Left ventricle myocardium superior (tissue), 1 donor: ENCODE measurements at places on chromosomes 3 and 15.

DNA sequence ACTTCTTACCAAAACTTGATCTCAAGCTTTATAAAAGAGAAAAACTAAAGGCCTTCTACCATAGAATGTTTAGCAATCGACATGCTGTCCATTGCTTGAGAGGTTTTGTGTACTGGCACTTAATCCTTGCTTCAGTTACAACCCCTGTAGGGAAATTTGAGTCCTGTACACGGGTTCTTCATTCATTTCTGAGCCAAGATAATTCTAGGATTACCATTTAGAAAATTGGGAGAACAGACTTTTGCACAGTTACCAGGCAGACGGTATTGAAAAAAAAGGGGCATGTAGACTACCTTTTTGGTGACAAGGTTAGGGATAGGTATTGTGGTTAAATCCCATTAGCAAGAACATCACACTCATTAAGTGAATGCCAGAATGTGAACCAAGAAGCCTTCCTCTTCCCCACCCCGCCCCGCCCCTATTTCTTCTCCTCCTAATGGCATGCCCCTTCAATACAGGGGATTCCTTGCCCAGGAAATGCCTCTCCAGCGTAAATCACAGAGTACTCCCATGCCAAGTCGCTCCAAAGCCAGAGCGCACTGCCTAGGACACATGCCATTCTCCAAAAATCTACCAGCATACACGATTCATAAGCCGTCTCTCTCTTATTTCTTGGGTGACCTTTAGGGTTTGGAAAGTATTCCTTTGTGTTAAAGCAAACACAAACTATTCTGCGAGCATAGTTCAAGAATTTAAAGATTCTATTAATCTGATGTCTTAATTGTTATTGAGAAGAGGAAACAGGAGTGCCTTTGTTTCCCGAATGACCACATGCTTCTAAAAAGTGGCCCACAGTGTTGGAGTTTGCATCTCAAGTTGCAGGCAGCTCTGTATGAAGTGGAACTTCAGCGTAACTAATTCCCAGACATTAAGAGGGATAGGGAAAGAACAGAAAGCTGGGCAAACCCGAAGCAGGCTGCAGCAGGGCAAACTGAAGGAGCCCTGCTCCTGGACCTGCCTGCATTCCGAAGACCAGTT, 164.0 kb upstream of the NR2F2 start:
- no peak for DNase-seq

DNA sequence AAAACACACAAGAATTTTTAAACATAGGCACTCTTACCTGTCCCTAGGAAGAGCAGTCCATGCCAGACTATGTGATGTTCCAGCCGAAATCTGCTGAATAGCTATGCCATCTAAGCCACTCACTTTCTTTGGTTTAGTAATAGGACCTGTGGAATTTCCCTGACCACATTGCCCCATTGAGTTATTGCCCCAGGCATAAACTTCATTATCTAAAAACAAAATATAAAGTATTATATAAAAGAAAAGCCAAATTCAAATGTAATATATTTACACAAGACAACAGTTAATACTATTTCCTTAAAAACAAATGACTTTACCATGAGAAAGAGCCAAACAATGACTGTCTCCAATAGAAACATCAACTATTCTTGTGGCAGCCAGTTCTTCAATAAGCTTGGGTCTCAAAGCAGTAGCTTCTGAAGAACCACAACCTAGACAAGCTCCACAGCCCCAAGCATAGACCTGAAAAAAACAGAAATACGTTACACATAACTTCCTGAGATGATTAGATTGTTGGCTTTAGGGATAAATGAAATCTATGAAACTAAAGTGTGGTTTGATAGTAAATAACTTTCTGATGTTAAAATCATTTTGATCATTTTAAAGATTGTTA, 84.3 kb downstream of the HERC1 start:
- no peak for DNase-seq

DNA sequence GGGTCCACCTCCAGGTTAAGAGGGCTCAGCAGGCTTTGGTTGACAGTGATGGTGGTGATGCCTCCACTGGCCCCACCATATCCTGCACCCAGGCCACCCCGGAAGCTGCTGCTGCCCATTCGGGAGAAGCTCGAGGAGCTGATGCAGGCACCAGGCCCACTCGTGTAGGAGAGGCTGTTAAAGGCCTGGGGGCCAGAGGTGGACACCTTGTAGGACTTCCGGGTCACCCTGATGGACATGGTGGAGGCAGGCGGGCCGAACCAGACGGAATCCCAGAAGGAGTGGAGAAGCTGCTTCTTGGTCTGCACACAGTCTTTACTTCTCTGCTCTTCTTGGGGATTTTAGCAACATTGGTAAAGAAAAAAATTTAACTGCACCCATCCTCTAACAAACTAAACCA, 65.2 kb upstream of the CDAN1 start:
- no peak for DNase-seq

DNA sequence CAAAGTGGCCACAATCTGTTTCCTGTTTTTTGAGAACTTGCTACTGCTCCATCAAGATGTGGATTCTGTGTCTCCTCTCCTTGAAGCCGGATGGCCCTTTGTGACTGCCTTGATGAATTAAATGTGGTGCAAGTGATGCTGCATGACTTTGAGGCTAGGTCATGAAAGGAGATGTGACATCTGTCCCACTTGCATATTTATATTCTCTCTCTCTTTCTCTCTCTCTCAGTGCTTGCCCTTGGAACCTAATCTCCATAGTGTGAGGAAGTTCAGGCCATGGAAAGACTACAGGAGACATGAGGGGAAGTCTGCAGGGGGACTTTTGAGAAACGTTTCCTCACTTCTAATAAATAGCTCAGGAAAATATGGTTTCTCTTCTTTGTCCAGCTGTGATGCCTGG, 50.0 kb upstream of the ADPGK start:
- no peak for DNase-seq

DNA sequence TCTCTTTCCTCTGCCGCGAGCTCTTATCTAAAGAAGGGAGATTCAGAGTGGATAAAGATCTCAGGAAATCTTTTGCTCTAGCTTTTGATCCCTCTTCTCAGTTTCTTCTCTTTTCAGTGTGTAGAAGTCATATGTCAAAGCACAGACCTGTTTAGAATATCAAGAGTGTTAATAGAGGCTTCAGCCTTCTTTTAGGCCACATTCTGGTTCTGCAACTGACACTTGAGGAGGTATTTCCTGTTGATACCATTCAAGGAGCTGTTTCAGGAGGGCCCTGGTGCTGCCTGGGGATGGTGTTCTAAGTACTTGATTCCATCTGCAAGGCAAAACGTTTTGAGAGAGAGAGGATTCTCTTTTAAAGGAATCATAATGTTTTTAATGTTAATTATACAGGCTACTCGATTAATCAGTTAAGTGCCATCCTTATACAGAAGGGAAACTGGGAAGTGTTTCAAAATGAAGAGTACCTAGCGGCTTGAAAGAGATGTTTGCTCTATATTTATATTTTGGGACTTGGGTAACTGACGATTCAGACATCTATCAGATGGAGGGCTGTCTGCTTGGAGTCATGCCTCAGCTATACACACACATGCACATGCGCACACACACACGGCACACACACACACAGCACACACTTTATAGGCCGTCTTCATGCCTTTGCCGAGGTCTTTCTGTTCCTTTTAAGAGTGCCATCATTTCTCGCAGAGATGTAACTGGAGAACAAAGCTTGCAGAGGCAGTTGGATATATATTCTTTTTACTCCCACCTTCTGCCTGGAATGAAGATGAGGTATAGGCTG, 313.9 kb downstream of the PTPRG start:
- no peak for DNase-seq

- peak; percentile 43 for DNase-seq
These were observed 98.0 kb upstream of the RORA start for GRCh38 chr15:61327019-61327631.

GRCh38 chr15:30872341-30872748, 31.4 kb upstream of the FAN1 start:
- no peak for DNase-seq

- no peak for DNase-seq
These were observed 61.9 kb downstream of the CLDN1 start for GRCh38 chr3:190260301-190260700.

DNA sequence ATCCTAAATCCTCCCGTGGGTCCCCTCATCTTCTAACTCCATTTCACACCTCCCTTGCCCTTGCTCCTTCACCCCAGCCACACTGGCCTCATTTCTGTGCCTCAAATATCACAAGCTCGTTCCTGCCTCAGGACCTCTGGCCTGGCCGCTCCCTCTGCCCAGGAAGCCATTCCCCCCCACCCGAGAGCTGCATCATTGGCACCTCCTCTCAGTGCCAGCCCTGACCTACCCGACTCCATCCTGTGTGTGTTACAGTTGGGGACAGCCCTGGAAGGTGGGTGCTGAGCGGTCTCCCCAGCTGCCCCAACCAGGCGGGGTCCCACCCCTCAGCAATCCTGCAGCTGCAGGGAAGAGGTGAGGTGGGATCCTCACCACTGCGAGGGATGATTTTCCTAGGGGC, 14.5 kb downstream of the PLXND1 start:
- DNase-seq = no peak

- no peak for DNase-seq
These were observed 24.8 kb downstream of the IL16 start for GRCh38 chr15:81221449-81221848.

- no peak for DNase-seq
These were observed 19.5 kb downstream of the LNP1 start for GRCh38 chr3:100420885-100421284.

GRCh38 chr3:127735767-127736693, 63.3 kb downstream of the ABTB1 start:
- peak; percentile 61 for DNase-seq

DNA sequence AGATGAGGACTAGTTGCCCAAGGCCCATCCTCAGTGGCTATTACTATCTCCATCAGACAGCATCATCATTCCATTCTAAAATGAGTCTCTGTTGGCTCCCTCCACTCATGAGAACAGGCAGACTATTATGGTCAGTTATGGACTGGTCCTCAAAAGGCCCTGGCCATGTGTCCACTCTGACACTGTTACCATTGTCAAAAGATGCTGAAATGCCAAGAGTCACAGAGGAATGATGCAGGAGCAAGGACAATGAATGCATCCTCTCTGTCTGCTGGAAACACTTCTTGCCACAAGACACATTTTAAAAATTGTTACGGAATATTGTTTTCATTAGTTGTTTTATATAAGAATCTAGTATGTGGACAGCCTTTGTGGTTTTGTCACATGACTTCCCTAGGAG, 53.3 kb upstream of the STT3B start:
- DNase-seq = no peak

DNA sequence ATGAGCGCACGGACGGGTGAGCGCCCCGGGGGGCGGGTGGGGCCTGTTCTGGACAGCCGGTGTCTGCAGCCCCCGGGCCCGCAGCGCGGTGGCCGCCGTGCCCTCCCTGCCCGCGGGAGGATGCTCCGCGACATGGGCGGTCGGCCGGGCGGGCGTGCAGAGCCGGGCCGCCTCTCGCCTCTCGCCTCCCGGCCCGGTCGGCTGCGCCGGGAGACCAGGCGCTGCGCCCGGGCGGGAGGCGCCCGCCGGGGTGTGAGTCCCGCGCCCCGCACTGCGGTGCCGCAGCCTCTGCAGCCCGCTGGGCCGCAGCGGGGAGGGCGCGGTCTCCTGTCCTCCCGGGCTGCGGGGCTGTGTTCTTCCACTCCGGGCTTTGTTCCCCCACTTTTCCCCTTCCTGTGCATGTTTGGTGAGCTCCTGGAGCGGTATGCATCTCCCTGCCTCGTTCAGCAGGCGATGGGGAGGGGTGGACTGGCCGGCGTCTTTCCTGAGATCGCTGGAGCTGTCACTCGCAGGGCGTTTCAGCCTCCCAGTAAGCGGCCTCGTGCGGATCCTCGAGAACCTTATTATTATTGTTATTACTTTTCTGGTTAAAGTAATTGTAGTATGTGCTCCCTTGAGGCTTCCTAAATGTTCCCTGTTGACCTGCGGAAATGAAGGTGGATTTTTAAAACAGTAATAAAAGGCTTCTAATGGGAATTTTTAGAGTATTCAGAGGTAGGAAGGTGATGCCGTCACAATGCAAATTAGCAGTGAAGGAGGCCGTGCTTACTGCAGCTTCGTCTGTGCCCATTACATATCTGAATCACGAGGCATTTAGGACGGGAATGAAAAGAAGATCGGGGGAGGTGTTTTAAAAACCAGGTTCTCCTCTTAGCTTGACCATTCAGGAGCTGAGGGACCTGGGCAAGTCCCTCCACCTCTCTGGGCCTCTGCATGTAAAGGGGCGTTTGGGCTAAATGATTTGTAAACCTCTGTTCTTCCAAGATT, 593 bp downstream of the TMOD2 start:
- peak; percentile 50 for DNase-seq

DNA sequence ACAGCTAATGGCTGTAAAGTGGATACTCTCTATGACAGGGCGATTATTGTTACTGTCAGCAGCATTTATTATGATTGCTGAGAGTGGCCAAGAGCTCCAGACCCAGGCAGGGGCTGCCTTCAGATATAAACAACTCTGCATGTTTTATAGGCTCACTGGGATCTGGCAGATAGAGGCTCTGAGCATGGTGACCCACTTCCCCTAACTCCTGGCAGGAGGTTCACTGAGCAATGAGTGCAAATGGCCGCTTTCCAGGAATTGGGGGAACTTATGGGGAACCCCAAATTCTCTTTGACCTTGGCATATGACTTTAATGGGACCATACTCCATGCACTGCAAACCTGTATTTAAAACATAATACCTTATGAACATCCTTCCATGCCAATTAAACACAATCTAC, 59.0 kb downstream of the SCN5A start:
- no peak for DNase-seq

DNA sequence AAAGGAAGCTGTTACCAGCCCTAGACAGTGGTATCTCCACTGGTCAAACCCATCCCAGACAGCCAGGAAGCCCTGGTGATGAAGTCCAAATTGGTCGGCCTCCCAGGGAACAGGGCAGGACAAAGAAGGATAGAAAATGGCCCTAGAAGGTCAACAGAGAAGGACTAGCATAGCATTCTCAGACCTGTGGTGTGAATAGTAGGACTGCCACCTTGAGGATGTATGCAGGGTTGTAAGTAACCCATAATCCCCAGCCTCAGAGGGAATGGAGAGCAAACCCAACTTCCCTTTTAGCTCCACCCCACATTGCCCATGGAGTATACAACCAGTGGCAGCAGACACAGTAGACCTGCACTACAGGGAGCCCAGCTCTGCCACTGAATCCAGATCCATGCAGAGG, 68.6 kb upstream of the EIF1B start:
- DNase-seq = no peak

DNA sequence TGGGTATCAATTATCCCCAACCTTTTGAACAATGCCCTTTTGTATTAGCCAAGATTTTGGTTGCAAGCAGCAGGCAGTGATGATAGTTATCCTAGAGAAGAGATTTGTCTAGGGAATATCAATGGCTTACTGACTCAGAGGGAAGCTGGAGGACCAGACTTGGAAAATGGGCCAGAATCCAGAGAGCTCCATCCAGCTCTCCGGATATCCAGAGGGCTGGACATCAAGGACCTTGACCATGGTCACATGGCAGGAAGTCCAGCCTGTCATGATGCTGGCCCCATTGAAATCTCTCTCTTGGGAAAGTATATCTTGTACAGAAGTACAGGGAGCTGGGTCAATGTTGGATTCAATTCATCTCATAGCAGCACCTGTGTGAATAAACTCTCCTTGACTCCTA, 148.5 kb upstream of the PDZRN3 start:
- DNase-seq = peak; percentile 29

DNA sequence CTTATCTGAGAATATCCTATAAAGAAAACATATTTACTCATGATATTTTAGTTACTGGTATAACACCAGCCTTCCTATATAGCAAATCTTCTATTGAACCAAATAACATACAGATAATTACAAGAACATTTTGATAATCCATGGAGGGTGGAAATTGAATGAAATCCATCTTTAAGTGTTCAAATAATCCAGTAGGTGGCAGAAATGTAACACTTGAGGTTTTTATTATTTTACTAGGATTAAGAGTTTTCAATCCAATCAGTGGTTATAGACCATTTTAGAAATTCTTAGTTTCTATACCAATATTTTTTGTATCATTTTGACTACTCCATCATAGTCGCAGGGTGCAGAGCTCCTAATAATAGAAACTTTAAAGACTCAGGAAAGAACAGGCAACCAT, 101.9 kb upstream of the KCNH8 start:
- DNase-seq = no peak
